ENCODE measurements at places on chromosomes 2 and 18.

DNA sequence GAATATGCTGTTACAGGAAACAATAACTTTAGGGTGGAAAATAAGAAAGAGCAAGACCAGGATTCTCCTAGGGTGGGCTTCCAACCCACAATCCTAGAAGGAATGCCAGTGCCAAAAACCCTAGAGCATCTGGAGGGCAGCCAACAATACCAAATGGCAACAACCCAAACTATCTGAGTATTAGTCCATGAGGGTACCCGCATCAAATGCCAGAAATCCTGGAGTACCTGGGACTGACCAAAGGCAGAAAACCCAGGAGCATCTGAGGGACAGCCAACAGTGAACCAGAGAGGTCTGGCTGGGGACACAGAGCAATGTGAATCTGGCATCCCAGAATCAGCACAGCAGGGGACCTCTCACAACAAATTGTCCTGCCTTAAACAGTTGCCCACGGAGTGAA is 126.3 kb downstream of the SCG2 start:
- no peak for DNase-seq

DNA sequence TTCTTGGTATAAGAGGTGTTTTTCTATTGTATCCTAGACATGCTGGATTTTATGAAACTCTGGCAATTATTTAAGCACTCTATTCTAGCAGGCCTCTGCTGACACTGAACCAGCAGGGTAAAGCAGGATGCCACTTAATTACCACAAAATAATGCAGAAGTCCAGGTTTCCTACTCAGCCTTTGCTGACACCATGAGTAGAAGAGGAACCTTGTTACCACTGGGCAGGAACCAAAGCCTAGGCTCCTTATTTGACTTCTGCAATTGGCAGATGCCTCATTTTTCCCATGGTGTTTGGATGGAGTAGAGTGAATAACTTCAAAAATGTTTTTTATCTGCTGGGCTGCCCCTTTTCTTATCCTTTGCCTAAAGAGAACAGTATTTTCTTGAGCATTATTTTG is 60.8 kb downstream of the THNSL2 start:
- DNase-seq, result no peak

GRCh38 chr2:130878933-130879332 is 42.2 kb downstream of the ARHGEF4 start:
- DNase-seq, result no peak

DNA sequence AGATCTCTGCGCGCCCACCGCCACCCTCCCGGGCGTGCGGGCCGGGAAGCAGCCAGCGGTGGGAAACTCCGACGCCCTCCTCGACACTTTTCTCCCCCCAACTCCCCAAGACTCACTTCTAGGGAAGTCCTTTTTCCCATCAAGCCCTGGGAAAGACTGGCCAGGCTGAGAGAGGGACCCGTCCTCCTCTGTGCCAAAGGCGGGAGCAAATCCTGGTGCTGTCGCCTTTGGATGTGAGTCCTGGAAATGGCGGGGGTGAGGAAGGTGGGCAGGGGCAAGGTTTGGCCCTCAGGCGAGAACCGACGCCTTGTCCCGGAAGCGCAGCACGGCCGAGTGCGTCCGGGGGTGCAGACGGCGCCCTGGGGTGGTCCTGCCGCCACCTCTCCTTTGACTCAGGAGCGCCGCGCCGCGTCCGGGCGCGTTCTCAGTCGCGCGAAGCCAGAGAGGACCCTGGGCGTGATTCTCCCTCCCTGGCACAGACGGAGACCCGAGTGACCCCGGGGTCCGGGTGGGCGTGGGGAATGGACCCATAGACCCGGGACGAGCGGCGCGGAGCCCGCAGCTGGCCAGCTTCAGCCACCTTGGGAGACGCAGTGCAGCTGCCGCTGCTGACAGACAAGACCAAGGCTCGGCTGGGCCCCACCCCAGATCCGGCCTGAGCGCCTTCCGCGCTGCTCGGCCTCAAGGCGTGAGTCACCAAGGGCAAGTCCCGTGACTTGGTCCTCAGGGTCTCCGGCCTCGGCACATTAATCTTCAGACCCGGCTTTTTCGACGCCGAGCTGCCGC is 3.5 kb upstream of the LBX2 start:
- DNase-seq, result no peak

DNA sequence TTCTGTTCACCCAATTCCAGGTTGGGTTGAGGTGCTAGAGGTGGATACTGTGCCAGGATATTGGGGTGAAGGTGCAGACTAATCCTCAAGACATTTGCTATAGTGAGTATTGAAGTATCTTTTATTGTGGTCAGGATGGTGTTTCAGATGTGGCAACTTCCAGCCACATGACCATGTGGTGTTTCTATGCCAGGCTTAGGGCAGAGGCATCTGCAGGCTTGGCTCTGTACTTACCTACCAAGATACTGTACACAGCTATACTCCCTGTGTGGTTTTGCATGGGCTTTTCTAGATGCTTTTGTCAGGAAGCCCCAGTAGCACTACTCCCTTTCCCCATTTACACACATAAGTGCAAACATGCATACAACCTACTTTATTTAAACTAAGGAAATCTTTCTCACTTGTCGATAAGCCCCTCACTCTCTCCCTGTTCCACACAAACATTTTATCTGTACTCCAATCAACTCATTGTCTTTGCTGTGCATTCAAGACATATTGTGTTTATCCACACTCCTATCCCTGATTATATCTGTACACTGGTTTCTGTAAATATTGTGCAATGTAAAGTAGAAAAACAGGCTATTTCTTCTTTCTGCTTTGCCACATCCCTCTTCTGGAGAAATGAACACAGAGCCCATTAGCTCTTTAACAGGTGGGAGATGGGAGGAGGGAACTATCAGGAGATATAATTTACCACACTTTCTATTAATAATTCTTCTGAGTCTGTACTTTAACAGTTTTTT is 12.3 kb downstream of the ARL6IP6 start:
- DNase-seq, result no peak

- no peak for DNase-seq
Measured at GRCh38 chr2:228355897-228356296, 174.4 kb upstream of the SPHKAP start.

DNA sequence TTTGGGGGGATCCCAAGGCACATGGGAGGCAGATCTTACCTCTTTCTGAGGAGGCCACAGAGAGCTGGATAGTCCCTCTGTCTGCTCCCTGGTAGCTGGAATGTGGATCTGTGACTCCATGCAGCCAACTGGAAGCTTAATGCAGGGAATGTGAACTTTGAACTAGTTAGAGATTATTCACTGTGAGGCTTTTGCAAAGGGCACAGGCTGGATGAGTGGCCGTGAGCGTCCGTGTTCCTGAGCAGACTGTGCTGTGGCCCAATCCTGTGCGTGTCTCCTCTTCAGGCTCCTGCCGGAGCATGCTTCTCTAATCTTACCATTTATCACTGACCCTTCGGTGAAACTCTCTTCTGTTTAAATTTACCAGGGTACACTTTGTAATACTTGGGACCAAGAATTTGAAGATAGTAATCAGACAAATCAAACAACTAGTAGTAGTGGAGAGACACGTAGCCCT is 187.6 kb downstream of the PTPRM start:
- no peak for DNase-seq

DNA sequence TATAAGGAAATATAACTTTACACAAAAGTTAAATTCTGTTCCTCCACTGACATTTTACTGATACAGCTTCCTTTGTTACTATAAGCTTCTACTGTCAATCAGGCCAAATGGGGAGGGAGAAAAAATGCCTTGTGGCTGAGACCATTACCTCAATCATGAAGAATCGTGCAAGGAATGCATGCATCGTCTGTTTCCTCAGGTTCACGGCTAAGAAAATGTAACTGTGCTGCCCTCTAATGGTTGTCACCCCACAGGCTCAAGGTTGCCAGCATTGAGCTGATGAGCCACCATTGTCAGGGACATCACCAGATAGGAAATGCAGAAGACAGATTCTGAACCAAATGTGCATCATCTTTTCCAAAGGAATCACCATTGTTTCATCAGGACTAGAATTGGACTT is 426.9 kb downstream of the CDH2 start:
- DNase-seq, result no peak

GRCh38 chr2:238295144-238296112 is 7.0 kb upstream of the PER2 start:
- DNase-seq, result no peak

GRCh38 chr2:206127656-206128055 is 31.6 kb downstream of the NDUFS1 start:
- DNase-seq, result no peak

DNA sequence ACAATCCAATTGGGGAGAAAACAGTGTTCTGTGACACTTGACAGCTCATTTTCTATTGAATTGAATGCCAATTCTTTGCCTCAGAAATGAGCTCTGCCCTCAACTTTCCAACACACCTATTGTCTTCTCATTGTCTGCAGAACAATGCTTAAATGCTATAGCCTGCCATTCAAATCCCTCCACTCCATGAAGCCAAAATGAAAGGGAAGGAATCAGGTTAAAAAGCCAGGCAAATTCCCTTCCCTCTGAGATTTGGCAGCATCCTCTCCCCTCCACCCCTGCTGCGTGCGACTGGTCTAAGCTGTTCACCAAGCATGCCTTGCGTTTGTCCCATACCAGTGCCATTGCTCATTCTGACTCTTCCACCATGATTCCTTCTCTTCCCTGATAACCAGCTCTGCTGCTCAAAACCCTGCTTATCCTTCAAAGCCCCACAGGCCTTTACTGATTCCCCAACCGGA is 32.4 kb upstream of the TMEM131 start:
- DNase-seq, result no peak

DNA sequence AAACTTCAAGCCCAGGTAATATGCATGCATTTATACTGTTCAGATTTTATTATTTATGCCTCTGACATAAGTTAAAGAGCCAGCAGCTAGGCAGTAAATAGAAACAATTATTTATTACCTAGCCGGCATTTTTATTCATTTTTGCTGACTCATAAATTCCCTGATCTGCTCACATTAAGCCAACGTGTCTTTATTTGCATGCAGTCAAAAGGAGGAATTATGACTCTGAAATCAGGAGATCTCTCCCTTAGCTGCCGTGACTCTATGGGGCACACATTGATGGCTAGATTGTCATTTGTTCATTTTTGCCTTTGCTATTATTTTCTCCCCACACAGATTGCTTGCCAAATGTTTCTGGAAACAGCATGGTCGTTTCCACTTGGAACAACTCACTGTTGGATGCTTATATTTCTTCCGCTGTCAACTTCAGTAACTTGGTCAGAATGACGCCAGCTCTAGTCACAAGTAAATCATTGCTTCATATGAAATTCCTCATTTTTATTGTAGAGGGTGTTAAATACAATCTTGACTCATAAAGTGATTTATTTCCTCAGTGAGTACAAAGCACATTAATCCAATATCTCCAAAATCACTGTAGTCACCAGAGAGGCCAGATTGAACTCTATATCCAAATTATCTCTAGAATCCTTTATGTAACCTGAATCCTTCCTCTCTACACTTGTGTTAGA is 15.9 kb upstream of the ZBTB14 start:
- no peak for DNase-seq

DNA sequence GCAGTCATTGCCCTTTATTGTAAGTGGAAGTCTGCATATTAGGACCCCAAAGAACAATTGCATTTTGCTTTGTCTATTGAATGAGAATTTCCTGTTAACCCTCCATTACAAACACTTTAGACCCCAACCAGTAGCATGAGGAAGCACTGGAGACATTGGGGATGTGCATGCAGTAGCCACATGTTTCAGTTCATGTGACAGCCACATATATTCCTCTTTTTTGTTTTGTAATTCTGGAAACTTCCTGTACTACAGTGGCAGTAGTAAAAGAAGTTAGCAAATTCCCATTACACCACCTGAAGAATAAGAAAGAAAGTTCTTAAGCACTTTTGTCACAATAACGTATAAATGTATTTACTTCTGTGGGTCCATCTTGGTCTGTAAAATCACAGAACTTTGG is 281.1 kb upstream of the SLC14A2 start:
- DNase-seq, result no peak

DNA sequence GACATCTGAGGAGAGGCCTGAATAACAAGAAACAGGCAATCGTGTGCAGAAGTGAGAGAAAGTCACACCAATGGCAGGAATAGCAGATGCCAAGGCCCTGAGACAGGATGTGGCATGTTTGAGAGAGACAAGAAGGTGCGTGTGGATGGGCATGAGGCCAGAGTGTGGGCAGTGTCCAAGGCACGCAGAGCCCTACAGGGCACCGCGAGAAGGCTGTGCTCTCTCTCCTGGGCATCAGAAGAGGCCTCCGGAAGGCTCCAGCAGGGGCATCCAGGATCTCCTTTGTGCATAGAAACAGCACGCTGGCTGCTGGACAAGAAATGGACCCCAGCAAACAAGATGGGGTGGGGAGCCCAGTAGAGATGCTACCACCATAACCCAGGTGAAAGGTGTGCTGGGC is 239.0 kb upstream of the RAB6C start:
- no peak for DNase-seq

DNA sequence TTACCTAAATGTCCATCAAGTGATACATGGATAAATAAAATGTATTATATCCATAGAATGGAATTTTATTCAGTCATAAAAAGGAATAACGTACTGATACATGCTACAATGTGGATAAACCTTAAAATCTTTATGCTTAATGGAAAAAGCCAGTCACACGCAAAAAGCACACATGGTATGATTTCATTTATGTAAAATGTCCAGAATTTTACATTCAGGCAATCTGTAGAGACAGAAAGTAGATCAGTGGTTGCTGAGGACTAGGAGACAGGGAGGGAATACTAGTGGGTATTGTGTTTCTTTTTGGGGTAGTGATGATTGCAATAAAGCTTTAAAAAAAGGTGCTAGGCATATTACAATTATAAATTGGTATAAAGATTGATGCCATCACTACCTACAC is 30.7 kb upstream of the CD302 start:
- no peak for DNase-seq

DNA sequence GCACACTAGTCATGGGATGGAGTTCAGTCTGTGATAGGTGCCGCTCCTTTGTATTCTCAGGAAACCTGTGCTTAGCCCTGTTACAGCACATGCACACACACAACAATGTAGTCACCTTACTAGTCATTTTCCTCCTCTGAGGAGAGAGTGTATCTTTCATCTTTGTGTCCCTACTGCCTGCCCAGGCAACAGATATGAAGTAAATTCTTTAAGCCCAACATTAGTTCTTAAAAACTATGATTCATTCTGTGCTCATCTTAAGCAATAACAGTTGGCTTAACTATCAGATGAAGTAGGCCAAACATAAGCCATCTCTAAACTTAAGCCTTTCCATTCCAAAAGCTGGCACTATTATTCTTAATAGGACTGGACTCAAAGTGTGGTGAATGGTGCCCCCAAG is 186.5 kb downstream of the LNPK start:
- DNase-seq, result no peak

GRCh38 chr2:43778233-43778632 is 4.4 kb downstream of the DYNC2LI1 start:
- no peak for DNase-seq

- no peak for DNase-seq
Measured at GRCh38 chr2:16073921-16074425, 133.6 kb downstream of the MYCN start.
